SHP77 treated with DMSO at 0.1 percent for 48 hours (cell line): ENCODE measurements at places on chromosomes 13 and 19.
A peak's percentile ranks its signal among the peaks of the same experiment; 100 is the strongest.

DNA sequence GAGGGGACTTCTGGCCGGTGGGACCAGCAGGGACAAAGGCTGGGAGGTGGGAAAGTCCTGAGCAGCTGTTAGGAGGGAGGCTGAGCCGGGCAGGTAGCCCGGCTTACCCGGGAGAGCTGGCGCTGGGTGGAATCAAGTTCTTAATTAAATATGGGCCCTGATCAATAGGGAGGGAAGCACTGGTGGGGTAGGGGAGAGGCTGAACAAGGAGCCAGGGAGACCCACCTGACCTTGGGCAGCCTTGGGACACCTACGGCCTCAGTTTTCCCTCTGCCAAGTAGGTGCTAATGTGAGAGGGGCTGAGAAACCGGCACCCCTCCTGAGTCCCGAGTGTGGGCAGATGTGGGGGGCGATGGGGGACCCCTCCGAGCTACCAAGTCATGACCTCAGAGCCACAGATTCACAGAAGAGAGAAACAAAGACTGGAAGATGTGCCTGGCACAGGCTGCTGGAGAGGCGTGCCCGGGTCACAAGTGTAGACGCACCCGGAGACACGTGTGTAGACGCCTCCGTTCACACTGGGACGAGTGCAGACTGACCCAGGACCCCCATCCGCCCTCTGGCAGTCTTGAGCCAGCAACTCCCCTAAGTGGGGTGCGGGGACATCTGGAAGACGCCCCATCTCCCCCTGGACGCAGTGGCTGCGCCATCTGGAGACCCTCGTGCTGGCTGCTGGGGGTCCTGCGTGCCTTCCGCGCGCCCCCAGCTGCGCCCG is 8.4 kb downstream of the ONECUT3 start:
- no peak for DNase-seq

DNA sequence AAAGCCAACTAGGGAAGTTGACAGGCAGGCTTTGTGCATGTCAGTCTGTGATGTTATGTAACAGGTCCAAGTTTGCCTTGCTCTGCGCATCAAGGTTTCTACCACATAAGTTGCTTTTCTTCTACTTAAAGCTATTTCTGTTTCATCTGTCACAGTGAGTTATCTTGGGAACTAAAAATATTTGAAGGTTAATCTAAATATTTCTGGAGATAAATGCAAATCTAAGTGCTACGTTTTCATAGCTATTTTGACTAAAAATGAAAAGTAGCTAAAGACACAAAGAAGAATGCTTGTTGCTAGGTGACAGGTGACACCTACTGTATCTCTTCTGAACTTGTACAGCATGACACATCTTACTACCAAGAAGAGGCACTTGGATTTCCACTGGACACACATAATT is 135.6 kb downstream of the KLF12 start:
- no peak for DNase-seq

- DNase-seq: no peak
These were observed 37.1 kb upstream of the XPO4 start for GRCh38 chr13:20939662-20940061.

GRCh38 chr19:11382898-11383705 is 1.0 kb downstream of the EPOR start:
- DNase-seq: no peak

DNA sequence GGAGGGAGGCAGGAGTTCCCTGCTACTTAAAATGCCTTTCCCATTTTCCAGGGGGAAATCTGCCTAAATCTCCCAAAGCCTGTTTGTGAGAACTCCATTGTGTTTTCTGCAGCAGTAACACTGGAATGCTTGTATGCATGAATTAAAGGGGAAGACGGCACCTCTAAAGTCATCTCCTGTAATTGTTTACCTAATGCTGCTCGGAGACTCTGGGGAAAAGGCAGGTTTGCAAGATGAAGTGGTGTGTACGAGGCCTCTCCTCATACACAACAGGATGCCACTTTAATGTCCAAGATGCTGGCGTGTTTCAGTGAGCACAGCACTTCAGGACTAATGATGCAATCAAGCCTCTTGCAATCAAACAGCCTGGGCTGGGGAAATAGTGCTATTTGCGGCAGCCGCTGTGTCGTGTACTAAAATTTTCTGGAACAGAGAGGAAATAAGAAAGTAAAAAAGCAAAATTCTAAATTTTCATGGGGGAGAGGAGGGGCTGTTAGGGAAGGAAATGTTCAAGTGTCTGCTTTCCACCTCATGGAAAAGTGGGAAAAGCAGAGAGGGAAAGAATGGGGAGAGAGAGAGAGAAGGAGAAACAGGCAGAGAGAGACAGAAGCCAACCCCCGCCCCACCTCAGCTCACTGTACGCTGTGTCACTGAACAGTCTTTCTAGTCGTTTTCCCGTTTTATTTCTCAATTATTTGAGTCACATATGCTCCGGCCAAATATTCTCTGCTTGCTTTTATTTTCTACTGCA is 32.9 kb downstream of the TSHZ3 start:
- DNase-seq: no peak

GRCh38 chr13:42880056-42880605 is 98.7 kb downstream of the FAM216B start:
- no peak for DNase-seq

DNA sequence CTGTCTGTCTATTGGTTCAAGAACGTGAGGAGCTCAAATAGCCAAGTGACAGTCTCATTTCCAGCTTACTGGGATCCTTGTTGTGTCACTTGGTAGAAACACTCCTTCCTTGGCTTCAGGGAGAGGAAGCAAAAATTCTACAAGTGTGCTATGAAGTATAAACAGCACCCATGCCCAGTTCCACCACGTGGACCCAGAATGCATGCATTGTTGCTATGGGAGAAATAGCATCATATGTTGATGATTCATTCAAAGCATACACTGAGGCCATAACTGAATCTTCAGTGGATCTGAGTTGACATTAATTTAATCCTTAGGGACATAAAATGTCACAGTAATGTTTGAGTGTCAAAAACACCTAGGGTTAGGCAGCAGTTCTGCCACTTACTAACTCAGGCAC is 199.0 kb upstream of the RXFP2 start:
- no peak for DNase-seq

DNA sequence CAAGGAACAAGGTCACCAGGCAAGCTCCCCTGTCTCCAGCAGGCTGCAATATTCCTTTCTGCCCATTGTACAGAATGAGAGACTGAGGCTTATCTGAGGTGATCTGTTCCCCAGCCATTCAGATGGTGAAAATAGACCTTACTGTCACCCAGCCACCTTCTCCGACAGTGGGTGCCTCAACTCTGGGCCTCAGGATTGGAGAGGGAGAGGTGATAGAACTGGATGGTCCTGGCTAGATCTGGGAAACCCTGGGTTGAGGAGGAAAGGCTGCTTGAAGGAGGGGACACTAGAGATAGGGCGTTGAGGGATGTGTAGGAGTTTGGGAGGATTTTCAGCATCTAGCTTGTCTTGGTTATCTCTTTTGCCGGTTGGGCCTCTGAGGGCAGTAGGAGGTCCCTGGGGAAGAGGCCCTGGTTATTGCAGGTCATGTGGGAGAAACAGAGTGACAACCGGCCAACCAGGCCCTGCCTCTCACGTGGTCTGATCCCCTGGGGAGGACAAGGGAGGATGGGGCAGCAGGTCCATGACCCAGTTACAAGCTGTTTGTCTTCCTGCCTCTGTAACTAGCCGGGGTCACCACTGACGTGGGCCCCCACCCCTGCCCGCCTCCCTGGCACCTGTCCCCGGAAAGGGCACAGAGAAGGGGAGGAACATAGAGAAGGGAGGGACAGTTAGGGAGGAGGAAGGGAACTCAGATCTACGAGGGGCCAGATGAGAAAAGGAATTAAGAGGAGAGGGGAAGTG is 8.2 kb downstream of the NFIC start:
- DNase-seq: no peak

GRCh38 chr19:46521241-46521868 is 25.7 kb upstream of the PNMA8B start:
- no peak for DNase-seq

DNA sequence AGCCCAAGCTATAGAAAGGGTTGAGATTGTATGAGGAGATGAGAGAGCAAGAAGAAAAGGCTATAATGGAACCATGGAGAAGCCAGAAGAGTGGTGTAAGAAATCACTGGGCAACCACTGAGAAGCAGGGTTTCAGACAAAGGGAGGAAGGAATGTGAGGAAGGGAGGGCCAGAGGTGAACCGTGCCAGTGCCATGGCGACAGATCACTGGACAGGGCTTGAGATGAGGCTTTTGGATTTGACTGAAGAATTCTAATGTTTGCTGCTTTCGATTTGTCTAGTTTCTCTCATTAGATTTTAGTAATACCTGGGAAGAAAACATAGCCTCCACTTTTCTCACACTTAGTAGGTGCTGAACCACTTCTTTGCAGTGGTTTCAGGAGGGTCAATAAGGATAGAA is 6.3 kb upstream of the GPR183 start:
- no peak for DNase-seq

GRCh38 chr13:48749144-48749543 is 95.4 kb downstream of the CYSLTR2 start:
- no peak for DNase-seq

DNA sequence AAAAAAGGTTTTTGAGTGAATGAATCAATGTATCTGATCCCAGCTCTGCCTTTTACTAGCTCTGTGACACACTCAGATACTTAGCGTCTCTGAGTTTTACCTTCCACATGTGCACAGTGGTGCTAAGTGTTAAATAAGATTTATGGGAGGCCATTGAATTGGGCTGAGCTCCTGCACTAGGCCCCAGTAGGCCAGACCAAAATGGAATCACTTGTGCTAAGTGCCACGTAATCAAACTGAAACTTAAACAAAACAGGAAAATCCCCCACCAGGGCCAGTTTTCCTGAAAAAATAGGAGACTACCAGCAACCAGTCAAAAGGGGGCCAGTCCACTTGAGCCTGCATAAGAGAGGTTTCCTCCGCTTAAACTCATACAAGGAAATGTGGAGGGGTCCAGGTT is 40.9 kb downstream of the GJA3 start:
- no peak for DNase-seq

GRCh38 chr13:43127827-43128226 is 104.4 kb downstream of the DNAJC15 start:
- no peak for DNase-seq

DNA sequence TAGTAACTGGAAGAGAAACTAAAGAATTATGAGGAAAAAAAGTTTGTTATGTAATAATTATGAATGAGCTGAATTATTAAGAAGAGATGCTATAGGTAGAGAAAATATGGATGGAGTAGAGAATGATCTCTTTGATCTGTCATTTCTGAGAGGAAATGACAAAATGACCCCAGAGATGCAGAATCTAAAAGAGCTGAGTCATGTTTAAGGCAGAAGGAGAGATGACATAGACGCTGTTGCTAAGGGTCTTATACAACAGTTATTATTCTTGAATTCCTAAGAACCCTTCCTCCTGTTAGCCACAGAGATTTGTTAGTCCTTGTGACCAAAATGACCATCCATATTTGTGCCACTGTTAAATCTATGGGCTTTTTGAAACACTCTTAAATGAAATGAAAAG is 58.3 kb upstream of the FREM2 start:
- DNase-seq: no peak

GRCh38 chr13:44402899-44403445 is 29.3 kb downstream of the SERP2 start:
- DNase-seq: no peak

DNA sequence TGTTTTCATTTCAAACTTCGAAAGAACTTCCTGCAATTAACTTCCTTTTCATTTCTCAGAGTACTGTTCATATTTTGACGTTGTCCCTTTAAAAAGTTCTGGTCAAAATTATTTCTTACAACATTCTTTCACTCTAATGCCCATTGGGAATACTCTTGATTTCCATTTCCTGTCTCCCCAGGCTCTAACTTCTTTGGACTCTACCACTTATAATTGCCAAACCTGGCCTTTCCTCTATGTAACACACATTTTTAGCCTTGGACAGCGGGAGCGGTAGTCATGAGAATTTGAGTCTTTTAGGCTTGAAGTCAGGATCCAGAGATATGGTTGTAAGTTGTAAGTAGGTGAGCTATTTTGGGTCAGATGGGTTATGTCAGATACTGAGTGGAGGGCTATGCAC is 163.5 kb upstream of the SPRY2 start:
- DNase-seq: no peak

GRCh38 chr13:82062772-82063171 is 1721.8 kb upstream of the SPRY2 start:
- no peak for DNase-seq

DNA sequence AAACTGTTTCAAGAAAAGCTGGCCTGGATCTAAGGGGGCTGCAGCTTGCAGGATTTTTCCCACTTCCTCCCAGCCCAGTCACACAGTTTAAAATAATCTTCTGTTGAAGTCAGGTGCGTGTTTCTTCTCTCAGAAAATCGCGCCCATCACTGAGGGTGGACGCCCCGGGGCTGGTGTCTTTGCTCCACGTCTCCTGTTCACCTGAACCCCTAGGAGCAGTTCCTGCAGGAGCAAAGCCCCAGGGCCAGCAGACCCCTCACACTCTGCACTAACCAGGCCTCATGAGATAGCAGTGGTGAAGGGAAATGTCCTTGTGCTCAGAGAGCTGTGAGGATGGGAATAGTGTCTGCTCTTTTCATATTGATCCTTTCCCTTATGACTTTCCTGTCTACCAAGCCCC is 920 bp upstream of the SIGLEC7 start:
- DNase-seq: no peak

DNA sequence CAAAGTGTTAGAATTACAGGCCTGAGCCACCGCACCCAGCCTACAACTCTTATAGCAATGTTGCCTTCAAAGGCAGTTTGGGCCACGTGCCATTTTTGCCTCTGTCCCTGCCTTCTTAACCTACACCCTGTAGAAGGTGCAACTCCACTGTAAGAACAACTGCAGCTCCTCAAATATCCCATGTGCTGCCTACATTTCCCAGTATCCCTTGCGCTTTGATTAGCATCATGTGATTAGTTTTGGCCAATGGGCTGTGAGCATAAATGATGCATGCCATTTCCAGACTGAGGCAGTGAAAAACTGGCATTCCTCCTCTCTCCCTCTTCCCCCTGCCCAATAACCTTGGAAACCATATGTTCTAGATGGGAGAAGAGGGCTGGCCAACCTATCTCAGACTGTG is 75.2 kb upstream of the MRI1 start:
- peak; percentile 24 for DNase-seq

- no peak for DNase-seq
These were observed 23.1 kb downstream of the LYL1 start for GRCh38 chr19:13079542-13079986.

- DNase-seq: no peak
These were observed 53.4 kb upstream of the AKAP11 start for GRCh38 chr13:42218576-42218975.

GRCh38 chr13:28356561-28357021 is 138.3 kb downstream of the FLT1 start:
- DNase-seq: no peak

GRCh38 chr19:3733549-3734309 is 25.5 kb downstream of the TJP3 start:
- DNase-seq: no peak

GRCh38 chr13:112453874-112454647 is 77.9 kb downstream of the SPACA7 start:
- no peak for DNase-seq

- no peak for DNase-seq
These were observed 23.2 kb downstream of the ZNRF4 start for GRCh38 chr19:5478241-5478924.
